ENCODE measurements at places on chromosomes 11 and 22.
A peak's percentile ranks its signal among the peaks of the same experiment; 100 is the strongest.

GRCh38 chr22:47053726-47054141 lies 291.3 kb downstream of the TBC1D22A start:
- no peak for DNase-seq

GRCh38 chr11:117814766-117815261 lies 9.7 kb downstream of the FXYD2 start:
- DNase-seq = peak; percentile 48

GRCh38 chr11:102306817-102307726 lies 10.2 kb upstream of the BIRC3 start:
- no peak for DNase-seq

- no peak for DNase-seq
Observed at GRCh38 chr11:134975866-134976376, 563.9 kb upstream of the B3GAT1 start.

GRCh38 chr22:42190274-42190673 lies 59.7 kb upstream of the CYP2D6 start:
- DNase-seq = no peak

GRCh38 chr11:103844327-103845215 lies 191.9 kb upstream of the DDI1 start:
- no peak for DNase-seq

GRCh38 chr11:72613977-72614376 lies 60.2 kb downstream of the PDE2A start:
- DNase-seq = no peak

DNA sequence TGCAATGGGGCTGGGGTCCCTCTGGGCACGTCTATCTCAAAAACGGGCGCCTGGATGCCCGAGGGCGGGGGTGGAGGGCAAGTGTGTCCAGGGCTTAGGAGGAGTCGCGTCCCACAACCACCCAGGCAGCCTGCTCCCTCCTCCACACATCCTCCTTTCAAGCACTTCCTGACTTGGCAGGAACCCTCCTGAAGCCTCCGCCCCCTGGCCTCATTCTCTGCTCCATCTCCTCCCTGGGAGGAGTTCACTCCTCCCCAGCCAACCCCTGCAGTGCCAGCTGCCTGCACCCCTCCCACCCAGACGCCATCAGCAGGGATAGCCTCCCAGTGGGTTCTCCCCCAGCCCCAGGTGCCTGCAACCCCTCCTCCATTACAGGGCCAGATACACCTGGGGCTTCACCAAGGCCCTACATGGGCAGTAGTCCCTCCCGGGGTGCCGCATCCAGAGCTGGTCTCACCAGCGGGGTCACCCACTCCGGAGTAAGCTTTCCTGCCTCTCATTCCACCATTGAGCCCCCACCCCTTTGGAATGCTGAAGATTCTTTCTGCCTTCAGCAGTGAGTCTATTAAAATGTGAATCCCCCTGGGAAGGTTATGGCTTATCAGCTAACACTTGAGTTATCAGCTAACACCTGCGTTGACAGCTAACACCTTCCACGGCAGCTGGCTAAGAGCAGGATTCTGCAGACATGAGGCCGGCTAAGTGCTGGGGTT lies 24.4 kb downstream of the RTN4R start:
- DNase-seq = peak; percentile 20

DNA sequence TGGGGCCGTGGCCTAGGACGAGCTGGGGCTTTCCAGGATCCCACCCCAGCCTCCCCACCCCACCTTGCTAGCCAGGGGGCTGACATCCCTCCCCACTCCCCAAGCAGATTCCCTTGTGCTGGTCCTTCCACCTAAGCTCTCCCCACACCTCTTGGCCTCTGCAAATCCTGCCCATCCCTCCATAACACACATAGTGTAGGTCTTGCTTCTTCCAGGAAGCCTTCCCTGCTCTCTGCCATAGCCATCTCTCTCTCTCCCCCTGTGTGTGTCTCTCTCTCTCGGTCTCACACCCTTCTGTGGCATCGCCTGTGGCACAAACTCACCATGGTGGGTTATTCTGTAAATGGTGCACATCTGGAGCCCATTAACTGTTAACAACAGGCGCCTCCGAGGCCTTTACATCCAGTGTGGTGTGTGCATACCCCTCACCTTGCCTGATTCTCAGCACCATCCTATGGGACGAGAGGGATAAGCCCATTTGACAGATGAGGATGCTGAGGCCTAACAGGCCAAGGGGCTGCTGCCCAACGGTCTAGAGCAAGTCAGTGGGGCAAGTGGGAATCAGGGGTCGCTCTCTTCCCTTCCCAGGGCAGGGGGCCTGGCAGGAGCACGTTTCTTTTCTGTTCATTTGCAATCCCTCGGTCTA lies 22.2 kb upstream of the PICK1 start:
- no peak for DNase-seq

DNA sequence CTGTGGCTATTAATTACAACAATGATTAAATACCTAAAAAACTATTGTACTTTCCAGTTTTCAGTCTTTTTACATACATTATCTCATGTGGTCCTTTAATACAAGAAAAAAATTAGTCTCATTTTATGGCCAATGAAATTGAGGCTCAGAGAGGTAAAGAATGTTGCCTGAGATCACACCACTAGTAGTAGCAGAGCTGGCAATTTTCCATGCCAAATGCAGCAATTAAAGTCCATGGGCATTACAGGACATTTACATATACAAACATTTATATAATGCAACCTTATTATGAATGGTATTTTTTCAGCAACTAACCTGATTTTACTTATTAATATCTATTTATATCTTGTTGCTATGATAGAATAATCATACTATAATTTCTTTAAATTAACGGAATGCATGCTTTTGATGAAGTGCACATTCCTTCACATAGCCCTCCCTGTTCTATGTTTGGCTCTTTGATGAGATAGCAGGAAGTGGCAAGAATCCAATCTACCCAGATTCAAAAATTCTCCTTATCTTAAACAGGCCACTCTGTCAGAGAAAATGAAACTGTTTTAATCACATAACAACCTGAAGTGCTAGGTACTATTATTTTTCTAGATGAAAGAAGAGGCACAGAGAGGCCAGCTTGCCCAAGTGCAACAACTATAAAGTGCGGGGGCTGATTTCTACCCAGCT lies 120.9 kb upstream of the LDLRAD3 start:
- DNase-seq = no peak

GRCh38 chr11:61601512-61601911 lies 20.6 kb upstream of the SYT7 start:
- no peak for DNase-seq
